Liver (tissue), 10 donors: ENCODE measurements at places on chromosomes 7 and 10.

GRCh38 chr7:37671876-37672275 lies 11.7 kb upstream of the GPR141 start:
- no peaks in the 10 kb centered on the region for H3K36me3 ChIP-seq
- H3K27ac ChIP-seq, result no peak overlapping the region
- DNase-seq, result no peak

- no peaks in the 10 kb centered on the region for H3K36me3 ChIP-seq
- no peak for DNase-seq
- H3K27ac ChIP-seq, result no peak overlapping the region
These were observed 365.1 kb downstream of the AUTS2 start for GRCh38 chr7:69963393-69963792.

GRCh38 chr7:102914585-102914984 lies 1.8 kb downstream of the LRRC17 start:
- H3K4me3 ChIP-seq, result no peak overlapping the region
- no peak for DNase-seq
- H3K27ac ChIP-seq, result no peak overlapping the region

DNA sequence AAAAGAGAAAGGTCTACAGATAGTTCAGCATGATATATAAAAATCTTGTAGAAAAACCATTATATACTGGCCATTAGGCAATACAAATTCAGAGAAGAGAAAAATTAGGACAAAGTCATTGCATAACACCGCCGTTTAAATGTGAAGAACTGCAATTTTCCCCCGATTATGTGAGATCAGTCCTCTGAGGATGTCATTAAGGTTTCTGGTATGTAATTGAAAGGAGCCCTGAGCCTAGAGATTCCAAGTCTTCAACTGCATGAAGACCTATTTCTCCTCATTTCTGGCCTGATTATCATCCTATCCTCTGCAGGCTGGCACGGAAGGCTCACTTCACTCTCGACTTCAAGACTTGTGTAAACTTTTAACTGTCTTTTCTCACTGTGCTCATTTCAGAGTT lies 395.3 kb downstream of the GALNT17 start:
- H3K27me3 ChIP-seq, result no peaks in the 10 kb centered on the region
- no peaks in the 10 kb centered on the region for H3K36me3 ChIP-seq
- H3K4me1 ChIP-seq, result no peaks in the 10 kb centered on the region
- no peak for DNase-seq
- no peak overlapping the region for H3K27ac ChIP-seq

DNA sequence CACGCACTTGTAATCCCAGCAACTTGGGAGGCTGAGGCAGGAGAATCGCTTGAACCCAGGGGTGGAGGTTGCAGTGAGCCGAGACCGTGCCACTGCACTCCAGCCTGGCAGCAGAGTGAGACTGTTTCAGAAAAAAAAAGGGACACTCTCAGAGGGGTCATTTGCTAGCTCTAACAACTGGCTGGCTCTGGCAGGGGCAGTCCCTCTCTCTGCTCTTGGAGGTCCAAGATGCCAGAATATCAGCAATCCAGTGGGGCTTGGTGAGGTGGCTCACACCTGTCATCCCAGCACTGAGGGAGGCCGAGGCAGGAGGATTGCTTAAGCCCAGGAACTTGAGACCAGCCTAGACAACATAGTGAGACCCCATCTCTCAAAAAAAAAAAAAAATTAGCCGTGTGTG lies 2.5 kb upstream of the PILRA start:
- DNase-seq, result no peak
- no peaks in the 10 kb centered on the region for H3K4me1 ChIP-seq
- H3K27ac ChIP-seq, result no peak overlapping the region
- H3K4me3 ChIP-seq, result no peak overlapping the region
- H3K27me3 ChIP-seq, result no peaks in the 10 kb centered on the region
- no peaks in the 10 kb centered on the region for H3K36me3 ChIP-seq

GRCh38 chr10:127524229-127524628 lies 24.9 kb upstream of the NPS start:
- H3K36me3 ChIP-seq, result no peaks in the 10 kb centered on the region
- H3K4me1 ChIP-seq, result no peaks in the 10 kb centered on the region
- no peak for DNase-seq
- H3K27ac ChIP-seq, result no peak overlapping the region
- H3K4me3 ChIP-seq, result no peak overlapping the region
- no peaks in the 10 kb centered on the region for H3K27me3 ChIP-seq

DNA sequence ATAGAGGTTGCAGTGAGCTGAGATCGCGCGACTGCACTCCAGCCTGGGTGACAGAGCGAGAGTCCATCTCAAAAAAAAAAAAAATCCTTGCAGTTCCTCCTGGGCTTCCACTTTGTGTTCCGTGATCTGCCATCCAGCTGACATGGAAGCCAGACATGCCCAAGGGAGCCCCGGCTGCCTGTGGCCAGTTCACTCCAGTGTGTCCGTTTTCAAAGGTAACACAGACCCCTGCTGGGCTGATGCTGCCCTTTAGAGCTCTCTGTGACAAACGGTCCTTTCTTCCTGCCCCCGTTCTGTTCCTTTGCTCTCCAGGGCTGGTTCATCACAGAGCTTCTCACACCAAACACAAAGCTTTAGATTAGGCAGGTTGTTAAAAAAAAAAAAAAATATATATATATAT lies 130.8 kb downstream of the CUL2 start:
- DNase-seq, result no peak
- no peaks in the 10 kb centered on the region for H3K4me1 ChIP-seq

- H3K36me3 ChIP-seq, result no peaks in the 10 kb centered on the region
- peaks cover 10% of the 10 kb centered on the region for H3K4me1 ChIP-seq
- H3K4me3 ChIP-seq, result no peak overlapping the region
- no peak for DNase-seq
- H3K27ac ChIP-seq, result no peak overlapping the region
These were observed 1.1 kb upstream of the TECTB start for GRCh38 chr10:112282086-112282485.

- no peaks in the 10 kb centered on the region for H3K36me3 ChIP-seq
- no peak for DNase-seq
- H3K27me3 ChIP-seq, result no peaks in the 10 kb centered on the region
- H3K4me1 ChIP-seq, result no peaks in the 10 kb centered on the region
- no peak within 1 kb of the TSS for H3K27ac ChIP-seq
- no peak within 1 kb of the TSS for H3K4me3 ChIP-seq
These were observed at the start of gene NRAP for GRCh38 chr10:113663908-113664307. Gene NRAP (minus strand): TSS chr10:113664041. CDS start chr10:113663882, 159 bp downstream.

DNA sequence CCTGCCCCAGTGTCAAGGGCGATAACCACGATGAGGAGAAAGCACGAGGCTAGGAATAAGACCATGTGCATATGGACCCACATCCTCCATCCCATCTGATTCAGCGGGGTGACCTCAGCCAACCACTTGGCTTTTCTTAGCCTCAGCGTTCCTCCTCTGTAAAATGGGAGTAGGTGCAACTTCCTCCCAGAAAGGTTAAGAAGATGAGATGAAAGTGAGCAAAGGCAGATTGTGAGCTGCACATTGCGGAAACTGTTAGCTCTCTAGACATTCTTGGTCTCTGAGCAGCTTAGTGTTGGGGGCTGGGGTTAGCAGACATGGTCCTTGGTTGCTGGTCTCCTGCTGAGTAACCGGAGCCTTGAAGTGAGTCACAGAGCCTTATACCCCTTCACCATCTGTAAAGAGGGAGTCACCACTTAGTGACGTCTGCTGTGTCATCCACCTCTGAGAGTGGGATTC lies 497.3 kb upstream of the GALNT17 start:
- no peaks in the 10 kb centered on the region for H3K4me1 ChIP-seq
- no peak overlapping the region for H3K4me3 ChIP-seq
- H3K36me3 ChIP-seq, result no peaks in the 10 kb centered on the region
- H3K27ac ChIP-seq, result no peak overlapping the region

- no peaks in the 10 kb centered on the region for H3K4me1 ChIP-seq
- DNase-seq, result no peak
- H3K36me3 ChIP-seq, result peaks cover 2% of the 10 kb centered on the region
- H3K27ac ChIP-seq, result no peak overlapping the region
These were observed 99.8 kb downstream of the SEPTIN7 start for GRCh38 chr7:35900651-35901050.

DNA sequence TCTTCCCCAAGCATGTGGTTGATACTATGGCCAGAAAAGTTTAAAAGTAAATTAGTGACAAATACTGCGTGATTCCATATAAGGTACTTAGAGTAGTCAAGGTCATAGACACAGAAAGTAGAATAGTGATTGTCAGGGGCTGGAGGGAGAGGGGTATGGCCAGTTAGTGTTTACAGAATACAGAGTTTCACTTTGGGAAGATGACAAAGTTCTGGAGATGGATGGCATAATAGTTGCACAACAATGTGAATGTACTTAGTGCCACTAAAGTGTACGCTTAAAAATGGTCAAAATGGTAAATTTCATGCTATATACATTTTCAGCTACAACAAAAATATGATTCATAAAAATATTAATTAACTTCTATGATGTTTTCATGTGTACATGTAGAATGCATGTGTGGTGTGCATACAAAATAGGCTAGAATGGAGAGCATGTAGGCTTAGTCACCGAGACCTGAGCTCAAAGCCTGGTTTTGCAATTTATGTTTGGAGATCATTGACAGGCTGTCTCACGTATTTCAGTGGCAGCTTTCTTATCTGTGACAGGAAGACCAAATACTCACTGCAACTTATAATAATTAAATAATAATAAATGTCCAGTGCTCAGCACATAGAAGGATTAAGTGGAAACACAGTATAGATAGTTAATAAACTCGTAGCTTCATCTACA lies 625.6 kb downstream of the SUGCT start:
- no peak overlapping the region for H3K4me3 ChIP-seq
- H3K4me1 ChIP-seq, result peaks cover 40% of the 10 kb centered on the region
- peak overlapping the region; percentile 71 for H3K27ac ChIP-seq
- DNase-seq, result no peak
- H3K27me3 ChIP-seq, result no peaks in the 10 kb centered on the region

- H3K27me3 ChIP-seq, result no peaks in the 10 kb centered on the region
- no peak overlapping the region for H3K4me3 ChIP-seq
- no peak overlapping the region for H3K27ac ChIP-seq
- DNase-seq, result no peak
These were observed 19.8 kb downstream of the ZNF107 start for GRCh38 chr7:64685741-64686140.

- H3K27me3 ChIP-seq, result no peaks in the 10 kb centered on the region
- no peaks in the 10 kb centered on the region for H3K4me1 ChIP-seq
- no peak for DNase-seq
These were observed 102.1 kb downstream of the FOXL3 start for GRCh38 chr7:391961-392524.

GRCh38 chr7:90233569-90233968 lies 11.4 kb upstream of the CFAP69 start:
- no peak overlapping the region for H3K4me3 ChIP-seq
- no peaks in the 10 kb centered on the region for H3K36me3 ChIP-seq
- no peaks in the 10 kb centered on the region for H3K27me3 ChIP-seq
- H3K4me1 ChIP-seq, result no peaks in the 10 kb centered on the region
- no peak overlapping the region for H3K27ac ChIP-seq
- DNase-seq, result no peak

- DNase-seq, result peak; percentile 45
- no peak overlapping the region for H3K4me3 ChIP-seq
- no peaks in the 10 kb centered on the region for H3K27me3 ChIP-seq
- no peak overlapping the region for H3K27ac ChIP-seq
These were observed 975 bp upstream of the USP54 start for GRCh38 chr10:73591935-73592699.

- no peak for DNase-seq
- peaks cover 4% of the 10 kb centered on the region for H3K4me1 ChIP-seq
- H3K36me3 ChIP-seq, result no peaks in the 10 kb centered on the region
- no peaks in the 10 kb centered on the region for H3K27me3 ChIP-seq
- no peak overlapping the region for H3K4me3 ChIP-seq
These were observed 28.9 kb upstream of the MRPS33 start for GRCh38 chr7:141043616-141044015.

DNA sequence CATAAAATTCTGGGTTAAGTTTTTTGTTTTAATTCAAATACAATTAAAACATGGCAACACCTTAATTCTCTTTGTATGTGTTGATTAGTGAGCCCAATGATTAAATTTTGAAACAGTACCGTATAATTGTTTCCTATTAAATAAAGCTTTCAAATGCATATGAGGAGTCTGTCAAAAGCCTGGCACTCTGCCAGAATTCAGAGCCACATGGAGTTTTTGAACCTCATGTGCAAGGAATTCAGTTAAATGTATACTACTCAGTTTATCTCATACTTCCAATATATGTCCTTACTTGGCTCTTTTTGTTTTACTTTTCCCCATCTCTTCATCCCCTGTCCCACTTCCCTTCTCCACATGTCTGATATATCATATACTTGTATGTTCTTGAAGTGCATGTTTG lies 165.6 kb upstream of the FAM3C start:
- DNase-seq, result no peak
- H3K27me3 ChIP-seq, result no peaks in the 10 kb centered on the region
- no peak overlapping the region for H3K27ac ChIP-seq
- H3K4me3 ChIP-seq, result no peak overlapping the region

- H3K36me3 ChIP-seq, result no peaks in the 10 kb centered on the region
- no peaks in the 10 kb centered on the region for H3K27me3 ChIP-seq
- no peaks in the 10 kb centered on the region for H3K4me1 ChIP-seq
- peak; percentile 66 for DNase-seq
These were observed 53.5 kb downstream of the AOAH start for GRCh38 chr7:36670585-36671431.

DNA sequence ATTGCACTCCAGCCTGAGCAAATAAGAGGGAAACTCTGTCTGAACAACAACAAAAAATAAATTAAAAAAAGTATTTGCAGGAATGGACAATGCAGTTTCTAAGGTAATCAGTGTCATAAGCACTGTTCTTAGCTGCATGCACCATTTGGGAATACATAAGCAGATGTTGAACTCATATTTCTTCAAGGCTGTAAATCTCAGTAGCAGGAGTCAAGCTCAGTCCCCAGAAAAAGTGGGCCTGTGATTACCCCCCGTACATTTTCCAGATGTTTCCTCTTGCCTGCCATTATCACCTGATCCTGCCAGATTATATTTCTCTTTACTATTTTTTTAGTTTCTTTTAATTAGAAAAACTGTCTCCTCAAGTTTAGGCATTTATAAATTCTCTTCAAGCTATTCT lies 667.6 kb upstream of the ANKRD30A start:
- no peak overlapping the region for H3K27ac ChIP-seq
- no peaks in the 10 kb centered on the region for H3K27me3 ChIP-seq
- no peak overlapping the region for H3K4me3 ChIP-seq
- no peaks in the 10 kb centered on the region for H3K4me1 ChIP-seq

- no peak for DNase-seq
- H3K27ac ChIP-seq, result no peak overlapping the region
- no peaks in the 10 kb centered on the region for H3K36me3 ChIP-seq
- H3K27me3 ChIP-seq, result no peaks in the 10 kb centered on the region
These were observed 145.8 kb upstream of the LRRN3 start for GRCh38 chr7:110944966-110945644.
